A549 (cell line): ENCODE measurements at places on chromosomes 6 and 20. TPM values are rescaled to one million over a fixed set of nuclear protein-coding genes. Genes with fewer than 3 reads are reported as not detected.

POU5F1 gene
- polyA plus RNA-seq, result 2.7 to 3.5 TPM (median 2.8 TPM) in 3 replicates

TUBB2B gene
- 15.7 to 19.0 TPM (median 18.0 TPM) in 3 replicates for polyA plus RNA-seq

CST1 gene
- 0.28 to 0.63 TPM (median 0.44 TPM) in 3 replicates for polyA plus RNA-seq

DNA sequence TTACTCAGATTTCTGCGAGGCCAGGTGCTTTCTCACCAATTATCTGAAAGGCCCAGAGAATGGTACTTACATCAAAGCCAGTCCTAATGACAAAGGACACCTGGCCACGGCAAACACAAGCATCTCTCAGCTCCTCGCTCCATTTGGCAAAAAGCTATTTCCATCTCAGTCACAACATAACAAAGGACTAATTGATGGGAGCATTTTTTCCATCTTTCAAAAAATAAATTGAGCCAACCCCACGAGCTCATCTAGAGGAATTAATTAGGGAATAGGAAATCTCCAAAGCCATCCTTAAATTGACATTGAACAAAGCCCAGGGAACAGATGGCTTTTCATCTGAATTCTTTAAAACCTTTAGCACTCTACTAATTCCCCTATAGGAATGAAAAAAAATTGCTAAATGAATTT lies 236.7 kb downstream of the HAO1 start:
- no peak for DNase-seq

GRCh38 chr20:34644345-34644744 lies 32.5 kb downstream of the PIGU start:
- no peak for DNase-seq

DNA sequence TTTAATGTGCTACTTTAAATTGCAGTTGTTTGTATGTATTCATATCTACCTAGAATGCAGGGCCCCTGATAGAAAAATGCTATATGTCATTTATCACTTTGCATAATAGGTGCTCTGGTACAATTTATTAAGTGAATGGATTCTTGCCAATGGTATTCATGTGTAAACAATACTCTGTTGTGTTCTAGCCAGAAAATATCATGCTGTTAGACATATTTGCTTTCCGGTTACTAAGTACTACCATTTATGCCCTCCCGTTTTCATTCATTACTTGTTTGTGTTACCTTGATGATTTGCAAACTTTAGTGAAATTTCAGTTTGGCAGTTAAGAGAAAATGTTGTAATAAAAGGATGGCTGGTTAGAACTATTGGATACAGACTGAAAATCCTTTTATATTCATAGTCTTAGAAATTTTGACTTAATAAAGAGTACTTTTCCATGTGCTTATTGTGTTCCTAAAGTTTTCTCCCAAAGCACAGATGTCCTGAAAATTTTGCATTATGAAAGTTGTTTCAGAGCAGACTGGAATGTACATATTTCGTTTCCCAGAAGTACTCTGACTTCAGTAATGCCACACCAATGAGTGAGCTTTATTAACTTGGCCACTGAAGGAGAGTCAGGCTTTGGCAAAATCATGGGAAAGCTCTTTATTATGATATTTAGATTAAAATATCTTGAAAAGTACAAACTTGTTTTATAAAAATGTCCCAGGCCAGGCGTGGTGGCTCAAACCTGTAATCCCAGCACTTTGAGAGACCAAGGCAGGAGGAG lies 31.5 kb downstream of the RPF2 start:
- no peak for DNase-seq

- DNase-seq, result no peak
These were observed 78.4 kb upstream of the CCN6 start for GRCh38 chr6:111975466-111975865.

- DNase-seq, result no peak
These were observed 22.3 kb downstream of the NPEPL1 start for GRCh38 chr20:58714923-58715351.

DNA sequence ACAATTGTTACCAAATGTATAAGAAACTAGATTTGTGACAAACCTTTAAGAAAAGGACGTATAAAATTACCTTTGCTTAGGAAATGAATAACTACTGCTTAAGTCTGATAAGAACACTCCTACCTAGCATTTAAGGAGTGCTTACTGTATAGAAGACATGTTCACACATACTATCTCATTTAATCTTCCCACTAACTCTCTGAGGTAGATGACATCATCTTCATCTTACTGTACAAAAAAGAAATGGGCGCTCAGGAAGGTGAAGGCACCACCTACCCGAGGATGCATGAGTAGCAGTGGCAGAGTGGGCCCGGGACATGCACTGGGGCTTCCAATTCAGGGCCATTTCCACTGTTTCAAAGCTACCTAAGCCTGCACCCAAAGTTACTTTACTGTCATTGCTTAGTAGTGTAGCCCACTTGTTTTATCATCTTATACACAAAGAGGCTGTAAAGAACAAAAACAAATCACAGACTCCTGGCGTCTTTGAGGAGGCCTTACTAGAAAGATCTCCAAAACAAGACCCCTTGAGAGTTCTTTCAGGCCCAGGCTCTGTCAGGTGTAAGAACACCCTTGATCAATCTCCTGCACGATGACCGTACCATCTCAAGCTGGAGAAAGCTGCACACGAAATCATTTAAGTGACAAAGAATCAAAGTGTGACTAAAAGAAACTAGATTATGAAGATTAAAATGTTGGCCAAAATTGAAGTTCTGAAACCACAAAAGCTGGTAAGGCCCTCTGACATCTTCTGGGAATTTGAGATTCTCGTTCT lies 128.0 kb downstream of the INSM1 start:
- no peak for DNase-seq

DNA sequence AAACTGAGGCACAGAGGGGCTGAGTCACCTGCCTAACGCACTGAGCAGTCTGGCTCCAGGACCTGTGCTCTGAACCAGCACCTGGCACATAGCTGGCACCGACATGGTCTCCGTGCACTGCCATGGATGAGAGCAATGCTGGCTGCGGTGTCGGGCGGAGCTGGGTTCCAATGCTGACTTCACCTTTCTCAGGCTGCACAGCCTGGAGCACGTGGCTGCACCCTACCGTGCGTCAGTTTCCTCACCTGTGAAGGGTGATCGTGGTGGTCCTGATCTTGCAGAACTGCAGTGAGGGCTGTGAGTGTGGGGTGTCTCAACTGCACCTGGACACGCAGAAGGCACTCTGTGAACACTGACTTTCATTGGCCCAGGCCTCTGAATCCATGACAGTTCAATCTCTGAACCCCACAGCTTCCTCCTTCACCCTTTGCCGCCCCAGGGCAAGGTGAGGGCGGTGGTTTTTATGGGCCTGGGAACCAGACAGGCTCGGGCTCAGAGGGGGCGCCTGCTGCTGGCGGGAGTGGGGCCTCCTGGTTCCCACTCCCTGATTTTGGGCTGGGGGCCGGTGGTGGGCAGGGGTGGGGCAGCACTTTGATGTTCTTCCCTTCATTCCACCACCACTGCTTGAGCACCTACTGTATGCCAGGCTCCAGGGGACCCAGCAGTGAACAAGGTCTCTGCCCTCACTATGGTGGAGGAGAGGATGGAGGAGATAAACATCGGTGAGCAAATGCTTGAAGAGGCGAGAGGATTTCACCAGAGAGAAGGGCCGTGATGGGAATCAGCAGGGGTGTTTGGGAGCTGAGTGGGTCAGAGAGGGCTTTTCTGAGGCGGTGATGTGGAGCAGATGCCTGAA lies 102.9 kb downstream of the CEBPB start:
- no peak for DNase-seq

GRCh38 chr6:130132286-130132701 lies 90.5 kb downstream of the SAMD3 start:
- DNase-seq, result no peak

- no peak for DNase-seq
These were observed 255.6 kb downstream of the KHDC1L start for GRCh38 chr6:72969666-72970065.

- DNase-seq, result no peak
These were observed 1107.1 kb upstream of the EYS start for GRCh38 chr6:66814156-66814555.

GRCh38 chr6:26215585-26216358 lies 128.5 kb downstream of the HFE start:
- no peak for DNase-seq

DNA sequence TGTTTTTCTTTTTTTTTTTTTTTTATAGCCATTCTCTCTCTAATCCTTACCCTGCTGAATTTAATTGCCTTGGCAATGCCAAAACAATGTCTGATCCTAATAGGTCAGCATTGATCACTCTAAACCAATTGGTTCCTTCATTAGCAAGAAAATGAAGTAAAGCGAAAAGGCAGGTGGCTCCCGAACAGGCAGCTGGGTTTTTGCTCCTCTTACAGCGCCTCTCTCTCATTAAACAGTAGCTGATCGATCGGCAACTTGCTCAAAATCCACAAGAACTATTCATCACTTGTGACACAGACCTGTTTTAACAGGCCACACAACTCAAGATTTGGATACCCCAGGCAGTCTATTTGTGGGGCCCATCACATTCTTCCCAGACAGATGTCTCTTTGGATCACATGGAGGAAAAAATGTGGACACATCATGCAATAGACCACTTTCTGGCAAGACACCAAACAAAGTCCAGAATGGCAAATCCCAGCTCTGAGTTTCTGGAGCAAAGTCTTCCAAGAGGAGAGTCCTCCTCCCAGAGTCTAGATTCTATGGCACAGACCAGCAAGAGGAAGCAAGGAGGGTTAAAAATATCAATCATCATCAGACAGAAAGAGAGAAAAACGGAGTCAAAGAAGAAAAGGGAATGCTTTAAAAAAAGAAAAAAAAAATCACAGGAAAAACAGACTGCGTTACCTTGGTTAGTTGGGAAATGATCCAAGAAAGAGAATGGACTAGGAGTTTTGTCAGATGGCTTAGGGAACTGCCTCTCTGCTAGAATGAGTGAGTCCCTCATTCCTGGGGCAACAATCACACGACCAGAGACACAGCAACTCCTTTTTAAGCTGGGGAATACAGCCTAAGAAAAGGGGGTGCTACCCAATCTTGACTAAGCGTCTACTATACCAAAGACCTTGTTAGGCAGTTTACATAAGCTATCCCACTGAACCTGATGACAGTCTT lies 247.8 kb downstream of the BTBD9 start:
- DNase-seq, result no peak

- no peak for DNase-seq
These were observed 171.2 kb downstream of the VEGFA start for GRCh38 chr6:43941174-43941573.

DNA sequence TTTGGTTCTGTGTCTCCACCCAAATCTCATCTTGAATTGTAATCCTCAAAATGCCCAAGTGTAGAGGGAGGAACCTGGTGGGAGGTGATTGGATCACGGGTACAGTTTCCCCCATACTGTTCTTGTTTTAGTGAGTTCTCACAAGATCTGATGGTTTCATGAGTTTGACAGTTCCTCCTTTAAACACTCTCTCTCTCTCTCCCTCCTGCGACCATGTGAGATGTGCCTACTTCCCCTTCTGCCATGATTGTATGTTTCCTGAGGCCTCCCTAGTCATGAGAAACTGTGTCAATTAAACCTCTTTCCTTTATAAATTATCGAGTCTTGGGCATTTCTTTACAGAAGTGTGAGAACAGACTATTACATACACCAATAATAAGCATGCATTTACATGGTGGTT lies 12.1 kb upstream of the EYS start:
- no peak for DNase-seq
